ENCODE measurements at places on chromosomes 2 and 18.

- peak; percentile 62 for DNase-seq
Measured at GRCh38 chr2:231557571-231558217, 27.4 kb upstream of the NMUR1 start.

DNA sequence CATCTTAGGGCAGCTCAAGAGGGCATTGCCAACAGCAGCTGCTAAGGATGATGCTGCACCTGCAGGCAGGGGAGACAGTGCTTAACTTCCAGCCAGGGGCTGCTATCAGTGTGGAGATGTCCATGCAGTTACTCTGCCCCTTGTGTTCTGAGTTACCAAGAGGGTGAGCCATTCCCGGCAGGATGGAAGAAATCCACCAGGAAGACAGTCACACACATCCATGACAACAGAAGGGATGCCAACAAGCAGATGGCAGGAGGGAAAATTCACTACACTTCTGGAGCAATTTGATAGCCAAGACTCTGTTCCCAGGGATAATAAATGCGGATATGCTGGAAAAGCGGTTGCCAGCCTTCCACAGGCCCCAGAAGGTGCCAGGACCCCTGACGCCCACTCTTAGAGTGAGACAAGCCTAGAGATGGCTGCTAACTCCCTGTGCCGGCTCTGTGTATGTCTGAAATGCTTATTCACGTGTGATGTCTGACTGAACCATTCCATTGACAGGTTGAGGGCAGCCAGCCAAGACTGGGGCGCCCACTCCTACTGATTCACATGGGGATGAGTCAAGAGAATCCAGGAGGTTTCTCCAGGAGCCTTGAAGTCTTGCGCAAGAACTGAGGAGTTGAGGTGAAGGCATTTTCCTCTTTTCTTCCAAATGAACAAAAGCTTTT is 24.5 kb downstream of the LOXHD1 start:
- DNase-seq: no peak

DNA sequence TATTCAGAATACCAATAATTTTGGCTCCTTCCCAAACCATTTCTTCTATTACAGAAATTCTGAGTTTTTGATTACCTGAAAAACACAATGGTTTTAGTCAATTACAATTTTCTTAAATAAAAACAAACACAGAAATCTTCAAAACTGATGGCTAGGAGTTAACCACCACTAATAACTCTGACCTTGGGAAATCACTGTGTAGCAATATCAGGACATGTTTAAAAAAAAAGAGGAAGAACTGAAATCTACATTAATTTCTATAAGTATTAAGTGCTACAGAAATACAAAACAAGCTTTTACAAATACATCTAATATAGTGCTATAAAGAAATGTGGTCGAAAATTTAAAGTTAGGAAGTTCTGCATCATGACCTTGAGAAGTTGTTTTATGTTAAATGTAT is 14.9 kb downstream of the L3MBTL4 start:
- no peak for DNase-seq

DNA sequence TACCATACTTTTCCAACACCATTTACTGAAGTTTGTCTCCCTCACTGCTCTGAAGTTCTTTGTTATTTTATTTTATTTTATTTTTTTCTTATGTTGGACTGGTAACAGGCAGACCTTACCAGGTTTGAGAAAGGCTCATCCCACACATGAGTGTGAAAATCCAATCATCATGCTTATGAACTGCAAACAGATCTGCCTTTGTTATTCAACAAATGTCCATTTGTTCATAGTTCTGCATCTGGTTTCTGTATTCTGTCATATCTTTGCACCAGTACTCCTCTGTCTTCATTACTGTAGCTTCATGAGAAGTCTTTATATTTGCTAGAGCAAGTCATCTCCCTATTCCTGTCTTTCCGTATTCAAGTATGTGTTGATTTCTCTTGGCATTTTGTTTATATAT is 5.3 kb downstream of the RNU2-63P start:
- DNase-seq: no peak

- DNase-seq: no peak
Measured at GRCh38 chr2:72827966-72828646, 2.3 kb upstream of the EXOC6B start.

DNA sequence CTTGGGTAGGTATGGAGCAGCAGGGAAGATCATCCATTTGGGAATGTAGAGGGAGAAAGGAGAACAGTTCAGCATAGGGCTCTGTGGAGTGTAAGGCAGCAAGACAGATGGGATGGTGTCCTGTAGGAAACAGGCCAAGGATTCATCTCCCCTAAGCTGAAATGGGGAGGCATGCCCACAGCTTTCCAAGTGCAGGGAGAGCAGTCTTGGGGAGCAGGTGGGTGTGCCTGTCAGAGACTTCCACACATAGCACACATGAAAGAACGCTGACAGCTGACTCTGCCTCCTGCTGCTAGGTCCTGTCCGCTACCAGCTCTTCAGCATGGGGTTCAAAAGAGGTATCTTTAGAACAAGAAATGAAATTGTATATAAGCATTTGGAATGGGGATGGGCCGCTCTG is 9.0 kb downstream of the SETBP1 start:
- no peak for DNase-seq

GRCh38 chr2:33530690-33531548 is 54.5 kb downstream of the RASGRP3 start:
- DNase-seq: no peak

GRCh38 chr2:84306361-84306760 is 152.7 kb downstream of the SUCLG1 start:
- no peak for DNase-seq

DNA sequence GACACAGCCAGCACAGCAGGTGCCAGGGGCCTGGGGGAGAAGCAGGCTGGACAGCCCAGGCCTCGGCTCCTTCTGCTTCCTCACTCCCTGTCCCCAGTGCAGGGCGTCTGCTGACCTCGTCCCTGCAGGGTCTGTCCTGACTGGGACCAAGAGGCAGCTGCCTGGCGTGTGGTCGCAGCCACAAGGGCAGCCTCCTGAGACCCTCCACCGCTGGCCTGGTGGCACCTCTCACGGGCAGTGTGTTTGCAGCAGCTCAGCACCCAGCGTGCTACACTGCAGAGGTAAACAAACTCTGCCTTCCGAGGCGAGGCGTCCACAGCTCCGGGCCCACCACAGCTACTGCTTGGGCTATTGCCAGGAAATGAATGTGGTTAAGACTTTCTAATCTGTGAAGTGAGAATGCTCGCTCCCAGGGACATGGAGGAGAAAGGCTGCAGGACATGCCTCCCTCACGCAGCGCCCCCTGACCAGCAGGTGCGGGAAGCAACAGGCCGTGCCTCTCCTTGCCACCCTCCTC is 46.1 kb upstream of the HPCAL1 start:
- no peak for DNase-seq

- no peak for DNase-seq
Measured at GRCh38 chr2:25478736-25479135, 137.0 kb upstream of the DNMT3A start.

GRCh38 chr2:60643747-60644146 is 90.3 kb upstream of the BCL11A start:
- DNase-seq: no peak

GRCh38 chr2:213042262-213042661 is 109.2 kb downstream of the IKZF2 start:
- DNase-seq: no peak

DNA sequence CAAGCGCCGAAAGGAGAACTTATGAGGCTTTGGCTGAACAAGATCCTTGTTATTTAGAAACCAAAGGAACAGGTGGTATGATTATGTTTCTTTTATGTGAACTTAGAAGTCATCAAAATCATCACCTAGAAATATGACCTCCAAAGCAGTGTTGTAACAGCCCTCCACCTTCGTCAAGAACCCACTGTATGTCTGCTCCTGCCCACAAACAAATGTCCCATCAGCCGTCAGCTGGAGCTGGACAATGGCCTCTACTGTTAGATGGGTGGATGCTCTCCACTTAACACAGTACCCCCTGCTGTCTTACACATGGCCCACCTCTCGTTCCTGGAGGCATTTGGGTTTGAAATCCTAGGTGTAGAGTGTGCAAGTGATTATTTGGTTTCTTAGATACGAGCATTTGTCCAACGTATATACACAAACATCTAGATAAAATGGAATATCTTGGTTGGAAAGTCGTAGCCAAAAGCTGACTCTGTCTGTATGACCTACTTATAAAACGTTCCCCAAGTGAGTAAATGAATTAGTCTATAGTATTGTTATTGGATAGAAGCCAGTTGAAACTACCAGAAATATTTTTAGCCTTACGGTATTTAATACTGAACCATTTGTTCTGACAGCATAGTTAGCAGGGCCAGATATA is 113.0 kb downstream of the CRIM1 start:
- DNase-seq: no peak

DNA sequence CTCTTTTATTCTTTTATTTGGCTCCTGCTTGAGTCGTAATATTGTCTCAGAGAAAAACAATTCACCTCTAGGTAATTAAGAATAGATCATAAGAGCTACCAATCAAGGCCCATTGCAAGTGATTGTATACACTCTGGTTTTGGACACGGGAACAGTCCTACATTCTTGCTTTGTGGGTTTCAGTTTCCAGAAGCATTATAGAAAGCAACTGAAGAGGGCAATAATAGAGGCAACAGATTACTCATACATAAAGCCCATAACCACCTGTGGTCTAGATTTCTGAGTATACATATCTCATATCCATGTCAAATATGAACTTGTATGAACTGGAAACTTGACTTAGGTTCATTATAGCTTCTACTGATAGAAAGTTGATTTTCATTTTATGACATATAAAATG is 65.4 kb downstream of the DIS3L2 start:
- DNase-seq: no peak

GRCh38 chr2:140308706-140309105 is 1528.5 kb upstream of the NXPH2 start:
- DNase-seq: no peak

- DNase-seq: no peak
Measured at GRCh38 chr18:27996801-27997272, 180.1 kb downstream of the CDH2 start.

- no peak for DNase-seq
Measured at GRCh38 chr2:239625156-239625845, 224.5 kb upstream of the HDAC4 start.

DNA sequence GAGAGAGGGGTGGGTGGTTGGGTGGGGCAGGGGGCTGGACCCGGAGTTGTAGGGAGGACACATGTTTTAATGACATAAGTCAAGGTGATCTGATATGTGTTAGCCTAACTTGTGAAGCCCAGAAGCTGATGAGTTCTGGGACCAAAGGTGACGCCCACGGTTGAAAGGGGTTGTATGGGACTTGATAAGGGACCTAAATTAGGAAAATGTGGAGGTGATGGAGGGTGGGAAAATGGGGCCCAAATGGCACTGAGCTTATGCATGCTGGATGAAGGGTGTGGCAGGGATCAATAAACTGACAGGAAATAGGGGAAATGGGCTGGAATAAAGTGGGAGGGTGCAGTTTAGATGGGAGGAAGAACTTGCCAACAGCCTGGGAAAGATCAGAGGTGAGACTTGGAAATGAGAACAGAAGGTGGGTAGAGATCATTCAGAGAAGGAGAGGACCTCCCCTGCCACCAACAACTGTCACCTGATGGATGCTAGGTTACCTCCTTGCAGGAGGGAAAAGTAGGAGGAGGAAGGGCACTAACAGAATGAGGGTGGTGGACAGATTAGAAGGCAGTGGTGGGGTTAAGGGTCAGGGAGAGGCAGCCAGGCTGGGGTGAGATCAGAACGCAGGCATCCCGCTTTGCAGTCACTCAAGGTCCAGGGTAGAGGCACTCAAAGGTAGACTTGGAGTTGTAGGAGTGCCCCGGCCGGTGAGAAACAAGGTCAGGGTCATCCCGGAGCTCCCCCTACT is 15.3 kb downstream of the WNT10A start:
- DNase-seq: no peak

- no peak for DNase-seq
Measured at GRCh38 chr2:4715065-4715464, 977.1 kb upstream of the SOX11 start.

GRCh38 chr18:74183130-74183529 is 34.8 kb downstream of the TIMM21 start:
- DNase-seq: no peak

DNA sequence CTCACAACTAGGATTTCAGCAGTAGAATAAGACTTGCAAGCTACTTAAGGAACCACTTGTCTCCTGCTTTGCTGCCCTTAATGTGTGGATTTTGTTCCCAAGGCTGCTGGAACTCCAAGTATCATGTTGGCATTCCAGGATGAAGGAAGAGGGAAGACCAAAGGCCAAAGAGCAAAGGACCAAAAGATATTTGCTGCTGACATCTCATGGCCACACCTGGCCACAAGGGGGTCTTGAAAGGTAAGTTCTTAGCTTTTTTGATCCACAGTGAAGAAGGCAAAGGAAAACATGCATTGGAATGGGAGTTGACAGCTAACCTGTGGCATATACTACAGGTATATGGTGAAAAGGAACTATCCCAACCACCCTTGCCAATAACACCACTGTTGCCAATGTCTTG is 3.9 kb upstream of the MATN3 start:
- no peak for DNase-seq

GRCh38 chr18:2794159-2794558 is 52.6 kb upstream of the EMILIN2 start:
- no peak for DNase-seq

GRCh38 chr2:4873876-4874593 is 818.1 kb upstream of the SOX11 start:
- no peak for DNase-seq

GRCh38 chr2:10721396-10722251 is at the start of gene ATP6V1C2:
Gene ATP6V1C2, plus strand, starts transcription at chr2:10721630. Its CDS starts 1,220 bp downstream, at chr2:10722850.
- DNase-seq: no peak

DNA sequence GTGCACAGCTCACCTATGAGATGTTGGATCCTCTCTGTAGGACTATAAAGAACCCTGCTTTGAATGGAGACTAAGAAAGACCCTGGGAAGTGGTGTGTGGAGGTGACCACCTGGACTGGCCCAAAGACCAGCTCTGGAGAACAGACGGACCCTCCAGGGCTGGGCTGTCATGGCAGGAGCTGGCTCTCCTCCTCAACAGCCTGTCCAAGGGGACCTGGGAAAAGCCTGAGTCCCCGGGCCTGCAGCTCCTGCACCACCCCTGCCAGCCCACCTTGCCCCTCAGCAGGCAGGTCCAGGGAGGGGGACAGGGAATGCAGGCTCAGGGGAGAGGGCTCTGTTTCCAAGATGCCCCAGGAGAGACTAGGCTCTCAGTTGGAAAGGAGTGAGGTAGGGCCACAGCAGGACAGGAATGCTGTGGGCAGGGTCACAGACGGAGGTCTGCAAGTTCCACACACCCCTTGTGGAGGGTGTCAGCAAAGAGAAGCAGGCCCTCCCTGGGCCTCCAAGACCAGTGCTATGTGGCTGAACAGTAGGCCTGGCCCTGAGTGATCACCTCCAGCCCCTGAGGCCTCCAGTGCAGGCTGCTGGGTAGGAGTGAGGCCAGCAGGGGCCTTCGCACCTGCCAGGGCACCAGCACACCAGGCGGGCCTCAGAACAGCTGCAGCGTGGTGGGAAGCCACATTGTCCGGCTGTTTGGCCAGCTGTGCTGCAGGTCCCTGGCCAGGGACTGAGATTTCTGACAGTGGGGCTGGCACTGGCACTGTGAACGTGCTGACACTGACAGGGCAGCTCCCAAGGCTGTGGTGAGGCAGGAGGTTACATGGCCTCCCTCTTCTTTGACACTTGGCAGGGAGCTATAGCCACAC is 86.4 kb upstream of the OTOS start:
- DNase-seq: no peak

GRCh38 chr2:237541243-237541642 is 25.1 kb upstream of the PRLH start:
- DNase-seq: no peak

- no peak for DNase-seq
Measured at GRCh38 chr2:181787310-181788048, 104.1 kb upstream of the ITPRID2 start.
